ENCODE measurements at places on chromosomes 3 and 15.

- no peak for DNase-seq
Measured at GRCh38 chr15:76433798-76434400, 97.3 kb downstream of the ISL2 start.

DNA sequence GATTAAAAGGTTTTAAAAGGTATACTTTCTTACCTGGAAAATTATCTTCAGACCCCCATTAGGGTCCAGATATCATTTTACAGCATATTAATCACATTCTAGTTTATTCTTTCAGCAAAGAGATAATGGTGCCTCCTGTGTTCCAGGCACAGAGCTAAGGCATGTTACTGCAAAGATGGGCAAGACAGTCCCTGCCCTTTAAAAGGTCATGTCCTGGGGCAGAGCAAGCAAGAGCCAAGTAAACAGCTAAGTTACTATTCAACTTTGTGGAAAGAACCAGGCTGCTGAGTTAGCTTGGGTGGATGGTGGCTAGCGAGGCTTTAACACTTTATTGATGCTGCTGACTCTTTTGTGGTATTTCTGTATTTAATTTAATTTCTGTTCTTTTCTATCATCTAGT is 75.0 kb downstream of the LRRC28 start:
- no peak for DNase-seq

- DNase-seq = no peak
Measured at GRCh38 chr3:55984626-55985025, 483.6 kb downstream of the ERC2 start.

- DNase-seq = no peak
Measured at GRCh38 chr3:126147932-126148683, 32.3 kb downstream of the ALDH1L1 start.

DNA sequence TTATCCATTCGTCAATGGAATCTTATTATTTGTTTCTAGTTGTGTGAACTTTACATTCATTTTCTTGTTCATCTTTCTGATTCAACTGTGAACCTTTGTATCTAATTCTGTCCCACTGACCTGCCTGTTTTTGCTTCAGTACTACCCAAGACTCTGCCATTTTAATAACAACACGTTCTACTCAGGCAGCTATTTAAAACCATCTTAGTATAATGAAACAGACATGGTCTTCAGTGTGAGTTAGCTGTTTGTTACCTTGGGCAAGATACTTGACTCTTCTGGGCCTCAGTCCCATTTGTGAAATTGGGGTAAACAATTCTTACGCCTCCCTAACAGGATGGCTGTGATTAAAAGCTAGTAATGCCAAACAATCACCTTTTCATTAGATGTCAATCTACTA is 1.6 kb downstream of the BTBD1 start:
- no peak for DNase-seq

GRCh38 chr3:82033186-82033585 is 271.7 kb upstream of the GBE1 start:
- DNase-seq = no peak

GRCh38 chr3:108305484-108306172 is 9.3 kb downstream of the HHLA2 start:
- DNase-seq = no peak

GRCh38 chr15:43285609-43286037 is 18.9 kb upstream of the TGM5 start:
- peak; percentile 78 for DNase-seq

GRCh38 chr15:77361456-77361855 is 58.4 kb downstream of the PEAK1 start:
- DNase-seq = no peak

DNA sequence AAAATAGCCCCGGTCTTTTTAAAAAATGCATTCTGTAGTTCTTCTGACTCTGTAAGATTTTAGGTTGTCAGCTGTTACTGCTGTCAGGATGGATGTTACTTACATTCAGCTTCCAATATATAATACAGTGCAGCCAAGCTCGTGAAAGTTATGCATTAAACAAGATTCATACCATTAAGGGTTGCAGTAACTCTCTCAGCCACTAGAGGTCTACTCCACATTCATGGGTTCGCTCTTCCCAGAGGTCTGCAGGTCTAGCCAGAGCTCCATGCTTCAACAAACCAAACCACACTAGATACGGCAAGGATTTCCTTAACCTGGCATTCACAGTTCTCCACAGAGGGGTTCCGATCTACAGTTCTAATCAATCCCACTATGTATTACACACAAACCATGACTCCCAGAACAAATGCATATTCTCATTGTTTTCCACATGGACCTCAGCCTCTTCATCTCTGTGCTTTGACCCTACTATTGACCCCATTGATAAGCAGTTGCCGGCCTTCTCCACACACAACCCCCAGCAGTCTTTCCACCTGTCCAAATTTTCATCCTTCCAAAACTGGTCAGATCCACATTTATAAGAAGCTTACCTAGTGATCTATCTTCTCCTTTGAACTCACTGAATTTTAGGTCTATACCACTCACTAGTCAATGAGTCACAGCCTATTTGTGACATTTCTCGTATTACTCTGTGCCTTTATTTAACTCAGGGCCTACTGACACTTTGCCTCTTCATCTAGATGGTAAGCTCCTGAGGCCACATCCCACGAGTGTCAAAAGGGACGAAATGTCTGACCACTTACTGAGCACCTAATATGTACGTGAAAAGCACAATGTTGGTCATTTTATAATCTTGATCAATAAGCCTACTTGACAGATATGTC is 33.7 kb downstream of the RORA start:
- peak; percentile 52 for DNase-seq

- DNase-seq = no peak
Measured at GRCh38 chr15:40070166-40070557, 31.2 kb upstream of the SRP14 start.

- DNase-seq = no peak
Measured at GRCh38 chr15:39125904-39126303, 455.0 kb upstream of the THBS1 start.

- no peak for DNase-seq
Measured at GRCh38 chr3:99933971-99934750, 116.5 kb downstream of the CMSS1 start.

GRCh38 chr3:125192190-125193035 is 20.1 kb downstream of the SLC12A8 start:
- DNase-seq = no peak

DNA sequence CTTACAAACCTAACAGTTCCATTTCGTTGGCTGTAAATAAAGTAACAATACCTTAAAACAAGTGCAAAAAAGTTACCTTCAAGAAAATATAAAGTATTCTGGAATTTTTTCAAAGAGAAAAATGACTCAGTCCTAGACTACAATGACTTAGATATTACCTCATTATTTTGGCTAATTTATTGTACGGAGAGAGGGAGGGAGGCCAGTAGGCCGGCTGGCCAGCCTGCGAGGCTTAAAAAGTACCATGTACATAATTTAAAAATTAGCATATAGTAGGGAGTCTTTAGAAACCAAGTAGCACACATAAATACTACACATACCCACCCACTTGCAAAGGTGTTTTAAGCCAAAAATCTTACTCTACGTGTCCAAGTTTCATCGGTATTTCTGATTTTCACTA is 41.9 kb upstream of the MAP4 start:
- DNase-seq = no peak

GRCh38 chr3:137970914-137971831 is 38.8 kb upstream of the CLDN18 start:
- DNase-seq = peak; percentile 44

DNA sequence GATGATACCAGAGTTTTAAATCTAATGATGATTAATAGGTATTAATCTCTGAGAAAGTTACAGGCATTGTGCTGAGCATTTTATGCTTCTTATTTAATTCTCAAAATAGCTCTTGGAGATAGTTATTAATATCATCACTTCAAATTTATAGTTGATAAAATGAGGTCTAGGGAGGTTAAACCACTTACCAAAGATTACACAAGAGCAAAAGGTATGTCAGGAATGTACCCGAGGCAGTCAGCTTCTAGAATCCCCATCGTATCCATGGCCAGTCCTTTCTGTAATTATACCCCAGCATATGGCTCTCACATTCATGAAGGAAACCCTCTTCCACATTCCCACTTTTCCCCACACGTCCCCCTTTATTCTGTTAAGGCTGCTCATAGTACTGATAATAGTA is 421.3 kb downstream of the PYDC2 start:
- DNase-seq = no peak

DNA sequence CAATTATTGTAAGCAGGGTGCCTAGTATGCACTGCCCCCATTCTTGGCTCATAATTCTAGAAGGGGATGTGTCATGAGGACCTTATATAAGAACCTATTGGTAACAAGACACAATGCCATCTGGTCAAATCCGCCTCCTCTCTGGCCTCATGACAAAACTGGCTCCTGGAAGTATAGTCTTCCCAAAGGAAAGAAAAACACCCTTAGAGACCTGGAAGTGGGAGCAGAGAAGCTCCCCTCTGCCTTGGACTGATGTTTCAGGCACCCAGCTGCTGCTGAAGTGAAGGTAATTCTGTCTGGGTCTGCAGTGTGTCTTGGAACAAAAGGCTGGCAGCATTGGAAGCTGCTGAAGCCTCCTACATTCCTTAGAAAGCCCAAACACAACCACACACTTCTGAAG is 107.2 kb upstream of the CLSTN2 start:
- no peak for DNase-seq

DNA sequence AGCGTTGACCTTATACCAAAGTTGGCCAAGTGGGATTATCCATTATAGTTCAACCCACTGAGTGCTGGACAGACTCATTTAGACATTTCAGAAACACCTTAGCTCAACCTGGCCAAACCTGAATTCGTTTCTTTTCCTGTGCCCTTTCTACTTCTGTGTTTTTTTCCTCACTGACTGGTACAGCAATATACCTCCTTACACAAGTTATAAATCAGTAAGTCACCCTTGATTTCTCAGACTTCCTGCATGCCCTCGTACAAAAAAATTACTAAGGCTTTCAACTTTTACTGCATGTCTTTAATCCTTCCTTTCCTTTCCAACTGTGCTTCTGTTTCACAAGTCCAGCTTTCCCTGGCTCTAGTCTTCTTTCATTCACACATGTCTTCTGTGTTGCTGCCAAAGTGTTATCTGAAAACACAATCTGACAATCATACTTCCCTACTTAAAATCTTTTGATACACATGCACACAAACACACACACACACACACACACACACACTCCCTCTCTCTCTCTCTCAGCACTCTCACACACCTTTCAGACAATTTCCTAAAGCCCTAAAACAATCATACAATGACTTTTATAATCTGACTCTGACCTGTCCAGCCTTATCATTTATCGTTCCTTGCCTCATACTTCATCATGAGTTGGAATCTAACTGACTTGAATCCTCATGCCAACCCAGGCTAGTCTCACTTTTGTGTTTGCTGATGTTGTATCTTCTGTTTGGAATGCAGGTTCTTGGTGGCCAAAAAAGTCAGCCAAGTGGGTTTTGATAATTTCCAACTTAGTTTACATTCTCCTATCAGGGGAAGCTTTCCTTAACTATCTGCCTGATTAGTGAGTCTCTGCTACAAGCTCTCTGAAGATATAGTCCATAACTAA is 436.4 kb downstream of the NAALADL2 start:
- no peak for DNase-seq

GRCh38 chr3:171677706-171678105 is 132.6 kb downstream of the PLD1 start:
- DNase-seq = no peak

GRCh38 chr15:89226359-89227221 is 5.2 kb upstream of the RLBP1 start:
- DNase-seq = no peak

GRCh38 chr3:107680698-107681097 is 157.9 kb downstream of the BBX start:
- peak; percentile 44 for DNase-seq

DNA sequence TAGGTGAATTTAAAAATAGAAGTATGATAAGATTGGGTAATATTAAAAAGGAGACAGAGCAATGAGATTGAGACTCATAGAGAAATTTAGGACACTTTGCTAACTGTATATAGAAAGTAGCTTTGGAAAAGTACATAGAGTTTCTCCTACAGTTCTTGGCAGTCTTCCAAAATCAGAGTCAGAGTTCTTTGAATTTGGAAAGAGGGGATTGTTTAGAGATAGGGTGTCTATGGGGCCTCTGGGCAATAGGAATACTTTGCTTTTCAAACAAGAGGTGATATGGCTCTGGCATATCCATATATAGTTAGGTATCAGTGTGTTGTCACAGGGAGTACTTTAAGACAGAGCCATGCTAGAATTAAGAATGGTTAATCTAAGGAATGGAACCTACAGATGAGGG is 477.1 kb upstream of the KCNMB2 start:
- peak; percentile 58 for DNase-seq

Measured in foreskin fibroblast (primary cell).